Esophagus mucosa (tissue), 1 donor: ENCODE measurements at places on chromosomes 3 and 15. TPM values are rescaled to one million over a fixed set of nuclear protein-coding genes. Genes with fewer than 3 reads are reported as not detected.

DNA sequence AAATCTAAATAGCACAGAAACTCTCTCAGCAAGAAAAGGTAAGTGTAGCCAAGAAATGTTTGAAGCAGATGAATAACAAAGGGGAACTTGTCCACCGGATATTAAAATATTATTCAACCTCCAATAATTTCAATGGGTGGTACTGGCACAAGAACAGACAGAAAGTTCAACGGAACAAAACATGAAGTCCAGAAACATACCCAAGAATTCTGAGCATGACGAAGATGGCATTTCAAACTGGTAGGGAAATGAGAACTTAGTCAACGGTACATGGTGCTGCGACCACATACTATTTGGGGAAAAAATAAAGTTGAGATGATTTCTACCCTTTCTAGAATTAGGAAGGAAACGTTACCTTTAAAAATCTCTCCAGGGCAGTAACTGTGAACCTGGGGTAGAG lies 5.5 kb downstream of the CHSY1 start:
- no peak for ATAC-seq

DNA sequence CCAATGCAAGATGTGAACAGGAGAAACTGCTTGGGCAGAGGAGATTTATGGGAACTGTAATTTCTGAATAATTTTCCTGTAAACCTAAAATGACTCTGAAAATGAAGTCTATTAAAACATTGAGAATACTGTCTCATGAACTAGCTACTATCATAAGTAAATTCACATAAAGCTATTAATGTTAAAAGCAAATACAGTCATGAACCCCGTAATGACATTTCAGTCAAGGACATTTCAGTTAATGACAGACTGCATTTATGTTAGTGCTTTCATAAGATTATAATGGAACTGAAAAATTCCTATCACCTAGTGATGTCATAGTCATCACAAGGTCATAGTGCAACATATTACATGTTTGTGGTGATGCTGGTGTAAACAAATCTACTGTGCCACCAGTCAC lies 17.2 kb downstream of the CBLB start:
- no peak for ATAC-seq

- ATAC-seq, result no peak
These were observed 167.3 kb downstream of the XXYLT1 start for GRCh38 chr3:195103623-195104022.

GRCh38 chr15:66720206-66721010 lies 18.4 kb downstream of the SMAD6 start:
- peak; percentile 89 for ATAC-seq

DNA sequence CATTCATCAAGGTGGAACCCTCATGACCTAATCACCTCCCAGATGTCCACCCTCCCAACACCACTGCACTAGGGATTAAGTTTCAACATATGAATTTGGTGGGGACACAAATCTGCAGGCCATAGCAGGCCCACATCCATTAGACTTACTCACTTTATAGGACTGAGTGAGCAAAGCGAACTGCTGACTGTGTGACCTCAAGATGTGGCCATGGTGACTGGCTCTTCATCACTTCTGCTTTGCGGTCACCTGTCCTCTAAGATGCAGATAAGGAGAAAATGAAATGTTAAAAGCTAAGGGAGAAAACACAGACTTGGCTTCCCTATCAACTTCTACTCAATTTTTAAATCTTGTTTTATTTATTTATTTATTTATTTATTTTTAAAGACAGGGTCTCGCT lies 14.5 kb upstream of the DCP1A start:
- no peak for ATAC-seq

- ATAC-seq, result no peak
These were observed 108.0 kb upstream of the TBC1D5 start for GRCh38 chr3:17850448-17850847.

GRCh38 chr15:29765898-29766527 lies 56.3 kb downstream of the TJP1 start:
- ATAC-seq, result no peak

DNA sequence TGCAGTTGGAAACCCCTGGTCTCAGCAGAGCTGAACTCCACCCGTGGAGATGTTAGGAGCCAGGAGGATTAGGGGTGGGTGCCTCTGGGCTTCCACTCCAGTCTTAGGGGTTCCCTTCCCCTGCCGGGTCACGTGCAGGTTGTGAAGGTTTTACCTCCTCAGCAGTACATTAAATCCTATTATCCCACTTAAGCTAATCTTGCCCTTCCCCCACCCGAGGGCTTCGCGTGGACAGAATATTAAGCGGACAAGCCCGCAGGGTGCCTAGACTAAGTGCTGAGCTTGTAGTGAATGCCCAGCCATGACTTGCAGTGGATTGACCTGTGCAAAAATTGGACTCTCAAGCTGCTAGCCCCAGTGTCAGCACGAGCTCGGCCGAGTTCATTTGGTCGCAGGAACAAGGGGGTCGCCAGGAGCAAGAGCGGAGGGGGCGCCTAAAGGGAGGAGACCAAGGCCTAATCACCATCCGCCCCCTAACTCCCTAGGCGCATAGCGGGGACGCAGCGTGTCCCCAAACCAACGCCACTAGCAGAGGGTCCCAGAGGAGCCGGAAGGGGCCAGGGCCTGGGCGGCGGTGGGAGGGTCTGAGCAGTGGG lies 498 bp upstream of the SEMA4B start:
- ATAC-seq, result peak; percentile 2

DNA sequence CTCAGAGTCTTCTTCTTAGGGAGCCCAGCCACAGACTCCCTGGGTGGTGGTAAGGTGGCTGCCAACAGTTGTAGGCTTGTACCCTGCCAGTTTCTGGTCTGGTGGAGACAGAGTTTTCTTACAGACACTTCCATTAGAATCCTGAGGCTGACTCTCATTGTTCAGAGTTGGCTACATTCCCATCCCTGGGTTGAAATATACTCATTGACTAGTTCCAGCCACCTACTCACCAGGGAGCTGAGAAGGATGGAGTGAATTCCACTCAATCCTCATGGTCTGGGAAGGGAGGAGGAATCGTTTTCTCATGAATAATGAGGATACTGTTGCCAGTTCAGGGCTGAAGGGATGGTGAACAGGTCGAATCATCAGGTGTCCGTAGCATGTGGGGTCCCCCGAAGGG lies 226.5 kb upstream of the PROK2 start:
- ATAC-seq, result no peak

GRCh38 chr15:89335298-89336041 lies 846 bp upstream of the POLG start:
- ATAC-seq, result no peak

GRCh38 chr3:167306319-167306718 lies 73.8 kb downstream of the ZBBX start:
- no peak for ATAC-seq

- no peak for ATAC-seq
These were observed 109.8 kb upstream of the MANF start for GRCh38 chr3:51275111-51275805.

- ATAC-seq, result peak; percentile 71
These were observed 128.4 kb upstream of the GMNC start for GRCh38 chr3:190990898-190991297.

GRCh38 chr3:9108876-9109567 lies 140.4 kb downstream of the SRGAP3 start:
- ATAC-seq, result no peak

LMOD3 gene
- total RNA-seq, result not detected

GNAT1 gene
- total RNA-seq, result 0.08 TPM

ARGFX gene
- total RNA-seq, result not detected

ATP13A5 gene
- 0.12 TPM for total RNA-seq

A4GNT gene
- total RNA-seq, result not detected

DET1 gene
- total RNA-seq, result 0.80 TPM

XCR1 gene
- total RNA-seq, result 0.04 TPM

CYP1A1 gene
- not detected for total RNA-seq

DOCK3 gene
- total RNA-seq, result 0.84 TPM
